WERI-Rb-1 (cell line): ENCODE measurements at places on chromosomes 2 and 18.
A peak's percentile ranks its signal among the peaks of the same experiment; 100 is the strongest.

DNA sequence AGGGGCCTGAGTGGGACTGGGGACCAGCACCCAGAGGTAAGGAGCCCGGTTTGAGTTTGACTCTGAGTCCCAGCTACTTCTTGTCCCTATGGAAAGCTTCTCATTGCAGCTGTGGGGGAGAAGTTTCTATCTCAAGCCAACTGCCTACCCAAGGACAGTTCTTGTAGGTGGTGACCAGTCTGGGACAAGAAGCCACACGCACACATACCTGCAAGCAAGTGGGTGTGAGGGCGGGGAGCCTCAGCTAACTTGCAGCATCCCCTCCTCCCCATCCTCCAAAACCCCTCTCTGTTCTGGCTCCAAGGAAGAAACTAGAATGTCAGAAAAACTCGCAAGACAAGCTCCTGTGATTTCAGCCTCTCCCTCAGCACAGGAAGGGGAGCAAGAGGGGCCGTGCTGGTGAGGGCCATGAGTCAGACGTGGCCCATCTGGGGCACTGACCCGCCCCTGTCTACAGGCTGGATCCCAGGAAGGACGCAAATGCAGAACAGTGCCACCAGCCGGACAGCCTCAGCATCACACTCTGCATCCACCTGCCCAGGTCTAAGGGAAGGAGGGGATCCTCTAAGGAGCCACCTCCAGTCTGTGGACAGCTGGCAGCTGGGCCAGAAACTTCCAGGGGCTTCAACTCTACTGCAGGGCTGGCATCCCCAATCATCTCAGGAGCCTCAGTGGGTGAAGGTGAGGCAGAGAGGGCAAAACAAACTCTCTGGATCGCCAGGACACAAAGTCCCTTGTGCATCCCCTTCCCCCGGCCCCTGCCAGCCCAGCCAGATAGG, 103.4 kb downstream of the TNS1 start:
- DNase-seq, result peak; percentile 86

DNA sequence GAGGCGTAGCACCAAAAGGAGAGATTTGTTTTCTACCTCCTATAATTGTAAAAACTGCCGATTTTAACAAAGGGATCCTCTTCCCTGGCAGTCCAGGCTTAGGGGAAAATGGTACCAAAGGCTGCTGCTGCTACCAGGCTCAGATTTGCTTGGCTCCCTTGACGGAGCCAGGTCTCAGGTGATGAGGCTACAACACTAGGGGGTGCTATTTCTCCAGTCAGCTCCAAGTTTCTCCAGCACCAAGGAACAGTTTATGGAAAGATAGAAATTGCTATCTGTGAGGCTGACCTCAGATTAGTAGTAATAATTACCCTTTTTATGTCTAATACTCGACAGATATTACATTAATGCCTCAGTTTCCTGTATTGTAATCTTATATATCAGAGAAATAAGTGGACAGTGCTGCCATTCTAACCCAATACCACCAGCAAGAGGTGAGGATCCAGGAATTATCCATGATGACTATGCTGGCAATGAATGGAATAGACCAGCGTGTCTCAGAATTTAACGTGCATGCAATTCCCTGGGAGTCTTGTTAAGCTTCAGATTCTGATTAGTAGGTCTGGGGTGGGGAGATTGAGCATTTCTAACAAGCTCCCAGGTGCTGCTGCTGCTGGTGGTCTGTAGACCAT, 111.3 kb downstream of the ESCO1 start:
- peak; percentile 63 for DNase-seq

DNA sequence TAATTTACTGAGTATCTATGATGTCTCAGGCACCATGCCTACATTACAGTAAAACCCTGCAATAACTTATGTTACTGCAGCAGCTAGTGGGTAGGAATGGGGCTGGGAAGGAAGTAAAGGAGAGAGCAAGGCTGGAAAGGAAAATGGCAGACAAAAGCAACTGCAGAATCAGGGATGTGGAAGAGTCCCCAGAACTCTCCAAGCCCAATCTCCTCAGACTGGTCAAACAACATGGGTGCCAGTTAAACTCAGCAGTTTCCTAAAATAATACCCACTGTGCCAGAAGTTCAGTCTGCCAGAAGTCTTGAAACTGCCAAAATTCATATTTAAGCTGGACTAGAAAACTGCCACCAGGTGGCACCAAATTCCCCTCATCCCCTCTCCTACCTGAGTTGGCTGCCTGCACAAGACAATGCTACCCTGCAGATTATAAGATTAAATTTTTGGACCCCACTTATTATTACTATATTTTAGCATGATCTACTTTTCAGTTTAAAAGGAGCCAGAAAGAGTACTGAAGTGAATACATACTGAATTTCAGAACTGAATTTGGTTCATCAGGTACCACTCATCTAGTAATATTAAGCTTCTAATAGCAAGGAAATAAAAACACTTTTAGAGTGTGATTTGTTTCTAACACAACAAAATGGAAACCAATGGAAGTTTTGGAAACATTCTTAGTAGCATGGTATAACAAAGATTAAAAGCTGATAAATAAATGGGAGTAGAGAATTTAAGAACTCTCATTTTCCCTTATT, 86.8 kb upstream of the DNER start:
- DNase-seq, result peak; percentile 47

GRCh38 chr2:100124761-100125160, 17.6 kb downstream of the AFF3 start:
- no peak for DNase-seq

DNA sequence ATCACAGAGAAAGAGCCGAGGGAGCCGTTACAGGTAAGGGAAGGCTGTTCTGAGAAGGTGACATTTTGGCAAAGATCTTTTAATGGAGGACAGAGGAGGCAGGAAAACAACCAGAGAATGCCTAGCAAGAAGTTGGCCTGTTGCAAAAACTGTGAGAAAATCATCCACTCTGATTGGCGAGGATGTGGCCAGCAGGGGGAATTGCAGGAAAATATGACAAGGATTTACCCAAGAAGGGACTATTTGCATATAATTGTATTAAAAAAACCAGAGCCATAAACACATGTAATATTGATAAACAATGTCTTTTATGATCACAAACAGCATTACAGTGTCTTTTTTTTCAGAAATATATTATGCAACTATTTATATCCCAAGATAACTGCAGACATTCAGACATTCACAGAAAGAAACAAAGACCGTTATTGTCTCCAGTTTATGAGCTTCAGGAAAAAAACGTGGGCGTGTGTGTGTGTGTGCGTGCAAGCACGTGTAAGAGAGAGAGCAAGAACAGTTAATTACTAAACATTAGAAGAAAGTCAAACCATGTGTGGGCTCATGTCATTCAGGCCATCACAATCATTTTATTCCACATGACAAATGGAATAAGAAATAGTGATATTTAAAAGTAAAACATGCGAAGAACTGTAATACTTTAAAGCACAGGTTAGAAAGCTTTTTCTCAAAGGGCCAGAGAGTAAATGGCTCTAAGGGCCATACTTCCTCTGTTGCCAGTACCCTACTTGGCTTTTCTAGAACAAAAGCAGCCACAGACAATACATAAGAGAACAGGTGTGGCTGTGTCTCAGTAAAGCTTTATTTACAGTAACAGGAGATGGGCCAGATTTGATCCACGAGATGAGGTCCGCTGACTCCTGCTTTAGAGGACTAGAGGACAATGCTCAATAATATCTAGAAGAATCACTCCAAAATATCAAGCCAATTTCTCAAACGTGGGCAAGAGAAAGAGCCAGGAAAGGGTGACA, 324.1 kb downstream of the DLGAP1 start:
- DNase-seq, result no peak

DNA sequence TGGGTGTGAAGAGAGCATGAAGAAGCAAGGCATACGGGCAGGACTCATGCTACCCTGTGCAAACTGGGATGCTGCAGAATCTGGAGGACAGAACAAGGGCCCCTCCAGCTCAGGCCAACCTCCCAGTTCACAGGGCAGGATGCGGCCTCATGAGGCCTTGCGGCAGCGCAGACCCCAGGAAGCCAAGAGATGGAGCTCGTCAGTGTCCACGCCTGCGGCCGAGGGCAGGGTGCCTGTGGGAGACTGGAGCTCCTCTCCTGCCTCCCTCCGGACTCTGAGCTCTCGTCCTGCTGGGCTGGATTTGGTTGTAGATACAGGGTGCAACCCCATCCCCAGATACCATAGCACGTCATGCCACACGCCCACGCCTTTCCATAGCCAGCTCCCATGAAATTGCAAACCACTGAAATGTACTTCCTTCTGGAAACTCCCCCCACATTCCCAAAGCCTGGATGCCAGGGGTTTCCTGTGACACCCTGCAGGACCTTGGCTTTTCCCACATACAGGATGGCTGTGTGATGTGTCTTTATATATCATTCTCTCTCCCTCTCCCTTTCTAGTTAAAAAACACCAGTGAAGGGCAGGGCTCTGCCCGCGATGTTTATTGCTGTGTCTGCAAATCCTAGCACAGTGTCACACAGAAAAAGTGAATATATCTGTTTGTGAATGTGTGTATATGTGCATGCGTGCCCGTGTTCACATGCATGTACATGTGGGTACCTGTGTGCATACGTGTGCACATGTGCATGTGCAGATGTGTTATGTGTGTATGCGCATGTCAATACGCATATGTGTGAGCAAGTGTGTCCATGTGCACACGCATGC, 12.3 kb upstream of the SNTG2 start:
- no peak for DNase-seq

- DNase-seq, result no peak
Observed at GRCh38 chr2:19818543-19818942, 83.2 kb downstream of the TTC32 start.

GRCh38 chr2:233091595-233092375, 31.6 kb downstream of the INPP5D start:
- DNase-seq, result no peak

- DNase-seq, result no peak
Observed at GRCh38 chr2:85181134-85181631, 48.0 kb downstream of the TCF7L1 start.
